Activated CD8-positive, alpha-beta memory T cell treated with anti-CD3 and anti-CD28 coated beads for 4 hours (primary cell): ENCODE measurements at places on chromosomes 1 and 21.
A peak's percentile ranks its signal among the peaks of the same experiment; 100 is the strongest.

- no peak for DNase-seq
Observed at GRCh38 chr1:7729761-7730160, 41.3 kb upstream of the VAMP3 start.

- DNase-seq = no peak
Observed at GRCh38 chr1:193335806-193336428, 149.5 kb upstream of the B3GALT2 start.

GRCh38 chr1:183817576-183818288, 12.8 kb downstream of the RGL1 start:
- no peak for DNase-seq

GRCh38 chr1:109977225-109977624, 7.3 kb upstream of the AHCYL1 start:
- no peak for DNase-seq

DNA sequence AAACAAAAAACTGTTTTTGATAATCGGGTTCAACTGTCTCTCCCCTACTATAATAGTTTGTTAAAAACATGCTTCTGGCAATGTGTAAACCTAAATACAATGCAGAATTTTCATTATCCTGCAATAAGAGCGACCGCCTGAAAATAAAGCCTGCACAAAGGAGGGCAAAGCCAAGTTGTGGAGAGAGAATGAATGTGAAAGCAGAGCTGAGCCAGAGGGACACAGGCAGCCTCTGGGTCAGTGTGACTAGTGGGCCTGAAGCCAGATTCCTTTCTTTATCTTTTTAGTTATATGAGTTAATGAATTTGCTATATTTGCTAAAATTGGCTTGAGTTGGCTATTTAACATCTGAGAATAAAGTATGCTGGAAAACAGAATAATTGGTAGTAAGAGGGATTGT, 615.2 kb downstream of the PLA2G4A start:
- DNase-seq = no peak

GRCh38 chr21:41817877-41818855, 51.3 kb upstream of the RIPK4 start:
- DNase-seq = no peak

DNA sequence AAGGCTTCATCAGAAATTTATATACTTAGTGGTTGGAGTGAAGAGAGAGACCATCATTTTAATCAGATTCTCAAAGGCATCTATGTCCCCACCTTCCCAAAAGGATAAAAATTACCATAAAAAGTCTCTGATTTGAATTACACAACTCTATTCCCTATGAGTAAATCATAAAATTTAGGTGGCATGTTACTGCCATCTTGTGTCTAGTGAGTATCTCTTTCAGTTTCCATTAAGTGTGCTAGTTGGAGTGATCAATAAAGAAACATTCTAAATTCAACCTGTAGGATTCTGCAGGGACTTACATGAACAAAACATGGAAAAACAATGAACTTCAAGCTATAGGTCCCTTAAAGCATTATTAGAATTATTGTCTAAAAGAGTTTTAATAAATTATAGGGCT, 655.4 kb downstream of the LTN1 start:
- DNase-seq = no peak

DNA sequence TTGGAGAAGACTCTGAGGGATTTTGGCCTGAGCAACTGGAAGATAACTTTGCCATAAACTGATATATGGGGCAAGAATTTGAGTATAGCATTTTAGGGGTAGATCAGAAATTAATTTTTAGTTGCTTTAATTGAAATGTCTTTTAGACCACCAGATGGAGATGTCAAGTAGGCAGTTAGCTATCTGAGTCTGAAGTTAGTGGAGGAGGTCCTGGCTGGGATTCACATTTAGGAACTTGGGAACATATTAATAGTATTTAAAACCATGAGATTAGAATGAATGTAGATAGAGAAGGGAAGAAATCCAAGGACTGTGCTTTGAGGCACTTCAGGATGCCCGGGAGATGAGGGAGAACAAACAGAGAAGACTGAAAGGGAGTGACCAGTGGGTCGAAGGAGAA, 32.6 kb downstream of the SLC44A3 start:
- no peak for DNase-seq

DNA sequence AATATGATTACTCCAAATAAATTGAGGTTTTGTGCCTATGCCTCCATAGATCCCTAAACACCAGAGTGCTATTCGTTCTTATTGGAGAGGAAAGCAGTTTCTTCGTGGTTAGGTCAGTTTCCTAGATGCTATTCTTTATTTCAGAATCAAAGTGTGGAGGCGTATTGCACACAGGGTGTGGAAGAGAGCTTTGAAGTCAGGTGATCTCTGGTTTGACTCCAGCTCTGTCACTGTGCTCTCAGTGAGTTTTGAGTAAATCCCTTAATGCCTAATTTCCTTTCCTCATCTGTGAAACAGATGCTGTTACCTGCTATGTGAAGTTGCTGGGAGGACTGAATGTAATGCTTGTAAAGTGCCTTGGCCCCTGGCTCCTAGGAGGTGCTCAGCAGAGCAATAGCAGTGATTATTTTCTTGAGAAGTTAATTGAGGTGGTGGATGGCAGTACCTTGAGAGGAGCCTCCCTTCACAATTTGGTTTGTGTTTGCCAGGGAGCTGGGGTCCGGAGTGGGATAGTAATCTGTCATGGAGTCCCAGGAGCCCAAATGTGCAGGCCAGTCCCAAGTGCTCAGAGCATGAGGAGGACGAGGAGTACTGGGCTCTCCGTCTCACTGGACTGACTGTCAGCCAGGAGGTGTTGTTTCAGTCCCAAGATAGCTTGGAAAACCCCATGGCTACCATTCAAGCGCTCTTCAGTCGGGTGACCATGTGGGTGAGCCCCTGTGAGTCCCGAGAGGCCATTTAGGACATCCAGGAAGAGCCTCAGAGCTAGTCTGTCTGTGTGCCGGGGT, 14.9 kb downstream of the NTPCR start:
- DNase-seq = no peak

DNA sequence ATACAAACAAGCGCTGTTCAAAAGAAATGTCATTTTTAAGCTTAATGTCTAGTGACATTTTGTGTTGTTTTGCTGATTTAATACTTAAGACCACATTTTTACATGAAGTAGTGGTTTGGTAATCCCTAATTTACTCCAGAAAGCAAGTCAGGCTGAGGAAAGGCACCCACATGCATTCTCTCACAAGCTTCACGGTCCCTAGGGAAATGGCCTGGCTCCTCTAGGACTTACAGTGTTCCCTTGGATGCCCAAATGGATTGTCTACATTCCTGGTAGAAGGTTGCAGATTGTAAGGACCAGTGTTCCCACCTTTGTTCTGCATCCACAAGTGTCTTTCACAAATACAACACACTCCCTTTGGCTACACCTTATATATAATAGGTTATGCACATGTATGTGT, 9.5 kb downstream of the GPSM2 start:
- DNase-seq = no peak

DNA sequence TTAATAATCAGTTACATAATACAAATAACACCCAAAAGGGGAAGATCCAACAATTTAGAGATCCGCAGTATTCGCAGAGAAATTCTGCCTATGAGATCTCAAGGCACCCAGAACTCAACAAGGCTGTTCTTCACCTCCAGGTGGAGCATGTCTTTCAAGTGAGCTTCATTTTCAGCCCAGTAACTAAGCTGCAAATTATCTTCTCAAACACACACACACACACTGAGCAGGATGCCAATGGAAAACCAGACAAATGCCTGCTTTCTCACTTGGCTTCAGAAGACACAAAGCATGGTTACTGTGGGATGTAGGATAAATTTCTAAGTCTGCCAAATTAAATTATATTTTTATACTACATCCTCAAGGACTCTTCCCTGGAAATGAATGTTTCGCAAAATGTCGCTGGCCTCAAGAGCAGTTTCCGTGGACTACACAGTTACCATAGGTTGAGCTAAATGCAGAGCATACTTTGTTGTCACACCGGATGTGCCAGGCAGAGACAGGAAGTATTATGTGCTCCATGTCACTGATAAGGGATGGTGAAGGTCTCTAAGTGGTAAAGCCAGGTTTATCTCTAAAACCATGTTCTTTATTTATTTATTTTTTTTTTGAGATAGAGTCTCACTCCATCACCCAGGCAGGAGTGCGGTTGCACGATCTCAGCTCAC, 30.3 kb downstream of the UBR4 start:
- peak; percentile 4 for DNase-seq

GRCh38 chr1:16926491-16927073, 4.9 kb downstream of the CROCC start:
- DNase-seq = no peak
